ENCODE measurements at places on chromosomes 3 and 15. TPM values are rescaled to one million over a fixed set of nuclear protein-coding genes. Genes with fewer than 3 reads are reported as not detected.

Gene CELSR3
- 1.1 TPM for total RNA-seq

Gene GUCA1C
- not detected for total RNA-seq

Gene SERINC4
- not detected for total RNA-seq

Gene A4GNT
- not detected for total RNA-seq

Gene CPB1
- total RNA-seq: not detected

Gene TERC
- 544 TPM for total RNA-seq

Gene CLASP2
- 84.8 TPM for total RNA-seq

Gene MLF1
- 11.9 TPM for total RNA-seq

Gene SCG3
- total RNA-seq: not detected

Gene TJP1
- 102 TPM for total RNA-seq

DNA sequence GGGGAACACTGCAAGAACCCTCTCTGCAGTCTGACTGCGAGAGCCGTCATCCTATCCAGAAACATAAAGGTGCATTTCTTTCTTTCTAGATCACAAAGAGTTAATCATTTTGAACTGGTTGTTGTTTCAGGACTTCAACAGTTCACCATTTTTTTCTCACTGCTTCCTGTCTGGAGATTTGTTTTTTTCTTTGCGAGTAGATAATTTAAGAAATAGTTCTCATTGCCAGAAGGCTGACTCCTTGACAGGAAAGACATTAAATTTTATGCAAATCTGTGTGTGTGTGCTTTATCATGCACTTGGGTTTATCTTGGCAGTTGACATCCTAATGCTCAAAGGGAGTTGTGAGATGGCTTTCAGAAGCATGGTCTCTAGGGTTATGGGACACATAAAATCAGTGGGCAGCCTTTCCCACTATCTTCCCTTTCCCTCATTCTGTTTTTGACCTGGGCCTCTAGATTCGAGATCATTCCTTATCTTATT, 123.5 kb upstream of the TBL1XR1 start:
- no peak for DNase-seq

- no peak for DNase-seq
Measured at GRCh38 chr3:141994856-141995255, 118.4 kb downstream of the ATP1B3 start.

DNA sequence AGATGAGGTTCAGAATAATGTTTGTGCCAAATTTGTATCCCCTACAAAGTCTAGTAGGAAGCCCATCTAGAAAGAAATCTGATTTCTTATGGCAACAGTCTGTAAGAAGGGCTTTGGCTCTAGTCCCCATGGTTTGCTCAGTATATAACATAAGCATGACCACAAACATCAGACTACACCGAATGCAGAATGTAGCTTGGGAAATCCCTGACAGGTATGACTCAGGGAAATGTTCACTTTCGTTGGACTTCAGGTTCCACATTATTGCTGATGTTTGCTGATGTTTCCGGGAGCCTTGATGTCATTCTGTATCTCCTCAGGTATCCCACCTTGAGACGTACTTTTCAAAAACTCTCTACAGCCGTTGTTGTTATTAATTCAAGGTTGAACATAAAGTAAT, 304.4 kb upstream of the TGFBR2 start:
- DNase-seq: peak; percentile 30

DNA sequence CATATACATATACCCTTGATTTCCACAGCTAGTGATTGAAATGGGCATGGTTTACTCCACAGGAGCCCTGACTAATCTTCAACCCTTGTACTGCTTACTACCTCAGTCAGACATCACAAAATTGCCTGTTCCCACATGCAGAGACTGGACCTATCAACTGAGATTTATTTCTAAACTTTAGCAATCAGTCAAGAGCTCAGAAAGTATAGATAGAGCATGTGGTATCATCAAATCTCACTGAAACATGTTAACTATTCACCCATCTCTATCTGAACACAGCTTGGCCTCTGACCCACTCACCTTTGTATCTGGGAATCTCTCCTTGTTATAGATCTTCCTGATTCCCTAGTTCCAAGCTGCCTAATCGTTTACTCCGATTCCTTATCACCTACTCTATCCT, 14.6 kb downstream of the ADAM10 start:
- DNase-seq: no peak

GRCh38 chr3:190385731-190386688, 2.0 kb upstream of the CLDN16 start:
- peak; percentile 98 for DNase-seq

GRCh38 chr3:133578548-133579191, 5.2 kb downstream of the CDV3 start:
- peak; percentile 63 for DNase-seq

DNA sequence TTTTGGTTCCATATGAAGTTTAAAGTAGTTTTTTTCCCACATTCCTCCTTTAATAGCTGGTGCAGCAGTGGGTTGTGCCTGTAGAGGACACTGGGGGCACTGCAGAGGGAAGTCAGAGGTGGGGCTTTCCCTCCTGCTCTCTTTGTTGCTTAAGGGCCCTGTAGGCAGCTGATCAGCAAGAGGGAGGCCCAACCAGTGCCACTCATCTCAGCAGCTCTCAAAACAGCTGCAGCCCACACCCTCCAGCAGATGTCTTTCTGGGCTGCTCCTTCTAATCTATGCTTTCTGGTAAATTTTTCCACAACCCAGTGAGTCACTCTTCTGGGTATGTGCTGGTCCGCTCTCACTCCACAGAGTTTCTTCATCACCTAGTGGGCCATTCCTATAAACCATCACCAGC, 263.8 kb downstream of the FEZF2 start:
- DNase-seq: no peak

GRCh38 chr15:24948495-24948894, 6.3 kb upstream of the SNRPN start:
- no peak for DNase-seq

DNA sequence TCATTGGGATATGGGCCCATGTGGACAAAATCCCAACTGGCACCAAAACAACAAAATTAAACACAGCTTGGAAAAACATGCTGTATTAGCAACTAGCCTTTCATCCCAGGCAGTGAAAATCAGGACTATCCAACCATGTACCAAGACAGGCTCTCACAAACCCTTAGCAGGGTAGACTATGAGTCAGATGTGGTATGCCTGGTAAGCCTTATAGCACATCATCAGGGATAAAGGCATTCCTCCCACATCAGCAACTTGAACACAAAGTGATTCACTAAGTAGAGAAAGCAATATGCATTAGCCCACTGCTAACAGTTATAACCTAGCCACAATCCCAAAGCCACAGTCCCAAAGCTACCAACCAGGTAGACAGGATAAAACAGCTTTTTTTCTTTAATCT, 8.0 kb downstream of the CEP152 start:
- peak; percentile 67 for DNase-seq

GRCh38 chr3:61057464-61057863, 193.8 kb downstream of the FHIT start:
- no peak for DNase-seq

- DNase-seq: peak; percentile 27
Measured at GRCh38 chr15:90234096-90234988, at the start of gene GDPGP1. TSS of gene GDPGP1 (plus strand) at chr15:90234209. CDS start at chr15:90240909, 6,700 bp downstream.

DNA sequence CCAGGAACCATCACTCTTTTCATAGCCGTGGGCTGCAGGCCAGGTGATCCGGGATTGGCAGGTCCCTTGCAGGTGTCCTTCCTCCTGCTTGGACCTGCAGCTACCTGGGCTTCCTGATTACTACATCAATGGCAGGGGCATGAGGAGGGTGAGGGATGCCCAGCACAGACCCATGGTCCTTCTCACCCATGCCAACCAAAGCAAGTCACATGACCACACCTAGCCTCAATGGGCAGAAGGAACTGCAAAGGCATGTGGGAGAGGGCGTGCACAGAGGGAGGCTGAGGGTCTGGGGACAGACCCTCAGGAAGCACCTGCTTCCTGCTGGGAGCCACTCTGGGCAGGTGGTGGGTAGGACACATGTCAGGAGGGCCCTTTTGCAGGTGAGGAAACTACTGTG, 105.2 kb downstream of the NUP210 start:
- no peak for DNase-seq

DNA sequence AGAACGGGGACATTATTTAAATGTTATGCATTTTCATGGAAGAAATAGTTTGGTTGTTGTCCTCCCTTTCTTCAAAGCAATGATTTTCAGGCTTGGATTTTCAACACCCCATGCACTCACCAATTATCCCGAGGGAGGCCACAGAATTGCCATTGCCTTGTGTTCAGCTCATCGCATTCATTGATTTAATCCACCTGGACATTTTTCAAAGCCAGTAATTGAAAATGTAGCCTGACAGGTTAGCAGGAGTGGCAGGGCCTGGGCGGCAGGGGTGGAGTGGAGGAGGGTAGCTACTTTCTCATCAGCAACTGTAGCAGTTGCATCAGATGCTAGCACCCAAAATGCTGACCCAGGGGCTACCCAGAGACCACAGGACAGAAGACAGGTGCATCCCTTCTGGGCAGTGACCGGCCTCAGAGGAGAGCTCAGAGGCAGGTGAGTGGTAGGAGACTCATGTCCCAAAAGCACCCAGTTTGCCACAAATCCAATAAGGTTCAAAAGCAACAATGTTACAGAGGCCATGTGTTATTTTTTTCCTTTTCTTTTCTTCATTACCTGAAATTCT, 242.4 kb downstream of the CD47 start:
- DNase-seq: no peak

- DNase-seq: no peak
Measured at GRCh38 chr3:154843647-154844046, 236.5 kb upstream of the MME start.

- peak; percentile 33 for DNase-seq
Measured at GRCh38 chr3:129663930-129664646, 57.6 kb upstream of the PLXND1 start.

DNA sequence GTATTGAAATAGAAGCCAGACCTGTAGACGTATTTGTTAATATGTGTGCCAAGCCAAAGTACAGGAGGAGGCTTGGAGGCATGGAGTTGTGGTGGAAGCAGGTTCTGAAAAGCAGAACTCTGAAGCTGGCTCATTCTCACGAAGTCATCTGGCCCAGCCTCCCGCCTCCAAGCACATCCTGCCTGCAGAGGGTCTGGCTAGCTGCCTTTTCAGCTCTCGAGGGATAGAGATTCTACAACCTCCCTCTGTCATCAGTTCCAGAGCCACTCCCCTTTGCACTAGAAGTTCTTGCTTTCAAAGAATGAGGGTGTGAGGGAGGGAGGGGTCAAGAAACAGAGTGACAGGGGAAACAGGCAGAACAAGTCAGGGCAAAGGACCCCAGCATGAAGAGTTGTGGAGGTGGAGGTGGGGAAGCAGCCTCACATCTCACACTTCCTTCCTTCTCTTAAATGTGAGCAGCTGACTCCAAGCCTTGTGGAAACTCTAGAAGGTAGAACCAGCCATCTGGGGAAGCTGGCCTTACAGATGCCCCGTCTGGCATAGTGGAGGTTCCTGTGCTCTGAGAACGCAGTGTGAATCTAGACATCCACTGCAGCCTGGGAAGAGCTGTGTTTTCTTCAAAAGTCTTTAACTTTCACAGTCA, 95.3 kb downstream of the SLC49A4 start:
- peak; percentile 39 for DNase-seq

DNA sequence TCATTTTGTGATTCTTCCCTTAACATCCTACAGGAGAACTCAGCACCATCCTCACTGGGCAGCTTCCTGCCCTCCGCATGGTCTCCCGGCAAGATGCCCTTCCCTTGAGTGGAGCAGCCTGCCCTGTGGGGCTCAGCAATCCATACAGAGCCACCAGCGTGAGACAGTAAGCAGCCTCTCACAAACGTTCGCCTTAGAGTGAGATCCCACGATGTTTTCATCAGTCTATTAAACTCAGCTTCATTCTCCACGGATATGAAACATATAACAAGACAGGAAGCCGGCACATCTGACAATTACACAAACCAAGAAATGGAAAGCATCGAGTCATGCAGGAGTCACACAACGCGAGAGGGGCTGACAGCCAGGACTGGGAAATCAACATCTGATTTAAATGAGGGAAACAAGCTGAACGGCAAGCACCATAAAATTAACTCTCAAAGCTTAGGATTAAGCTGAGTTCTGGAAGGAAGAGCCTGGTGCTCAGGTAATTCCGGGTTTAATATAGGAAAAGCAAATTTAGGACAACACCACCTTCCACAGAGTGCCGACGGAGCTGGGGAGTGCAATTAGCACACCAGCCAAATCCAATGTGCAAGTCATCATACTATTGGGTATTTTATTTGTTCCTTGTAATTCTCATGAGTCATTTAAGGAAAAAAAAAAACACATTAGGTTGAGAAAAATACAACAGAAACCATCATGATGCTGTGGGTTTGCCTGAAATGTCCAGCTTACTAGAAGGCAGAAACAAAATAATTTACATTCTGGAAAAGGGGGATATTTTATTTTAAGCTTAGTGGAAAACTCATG, 272.0 kb downstream of the OCA2 start:
- peak; percentile 8 for DNase-seq

- peak; percentile 38 for DNase-seq
Measured at GRCh38 chr3:98733053-98733811, 29.9 kb upstream of the ST3GAL6 start.

GRCh38 chr3:183924956-183925355, 40.3 kb upstream of the PARL start:
- peak; percentile 97 for DNase-seq

DNA sequence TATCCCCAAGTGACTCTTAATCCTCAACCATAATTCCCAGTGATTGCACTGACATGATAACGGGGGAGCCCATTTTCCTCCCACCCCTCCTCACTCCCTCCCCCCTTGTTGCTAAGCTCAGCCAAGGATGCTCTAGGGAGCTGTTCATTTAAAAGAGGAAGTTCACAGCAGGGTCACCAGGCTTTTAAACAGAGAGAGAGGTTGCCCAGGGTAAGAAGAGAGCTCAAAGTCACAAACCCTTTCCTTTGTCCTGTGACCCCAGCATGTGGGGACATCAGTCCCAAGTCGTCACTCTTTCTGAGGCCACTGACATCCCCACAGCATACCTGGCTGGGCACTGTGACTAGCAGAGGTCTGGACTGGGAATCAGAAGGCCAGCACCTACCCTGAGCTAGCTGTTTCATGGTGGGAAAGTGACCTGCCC, 144.1 kb downstream of the RORA start:
- DNase-seq: no peak

- DNase-seq: peak; percentile 63
Measured at GRCh38 chr3:82927309-82928253, 1166.1 kb upstream of the GBE1 start.

- peak; percentile 82 for DNase-seq
Measured at GRCh38 chr3:101963902-101964362, 114.6 kb downstream of the NFKBIZ start.

GRCh38 chr3:30804984-30805383, 89.5 kb downstream of the GADL1 start:
- DNase-seq: no peak

- DNase-seq: peak; percentile 68
Measured at GRCh38 chr3:170469151-170470062, 50.7 kb downstream of the CLDN11 start.

DNA sequence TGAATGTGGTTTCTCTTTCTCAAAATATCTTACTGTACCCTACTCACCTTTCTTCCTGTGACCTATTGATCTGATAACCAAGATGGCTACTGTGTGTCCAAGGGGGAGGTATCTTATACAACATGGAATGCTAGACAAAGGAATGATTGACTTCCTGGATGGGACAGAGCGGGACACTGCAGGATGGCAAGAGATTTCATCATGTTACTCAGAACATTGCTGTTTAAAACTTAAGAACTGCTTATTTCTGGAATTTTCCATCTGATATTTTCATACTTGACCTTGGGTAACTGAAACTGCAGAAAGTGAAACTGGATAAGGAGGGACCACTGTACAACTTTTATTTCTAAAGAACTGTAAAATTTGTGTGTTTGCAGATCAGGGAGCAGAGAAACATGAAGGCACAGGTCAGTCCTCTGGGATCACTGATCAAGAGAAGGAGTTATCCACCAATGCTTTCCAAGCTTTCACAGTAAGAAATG, 18.5 kb downstream of the CNOT10 start:
- DNase-seq: no peak

- DNase-seq: no peak
Measured at GRCh38 chr3:108338901-108339545, 42.7 kb downstream of the HHLA2 start.

- no peak for DNase-seq
Measured at GRCh38 chr15:29612701-29613100, 209.6 kb downstream of the TJP1 start.
